Progenitor cell of endocrine pancreas (in vitro differentiated cells): ENCODE measurements at places on chromosomes 4 and X. TPM values are rescaled to one million over a fixed set of nuclear protein-coding genes. Genes with fewer than 3 reads are reported as not detected.

AMTN gene
- total RNA-seq = not detected in 2 replicates

KIAA1210 gene
- total RNA-seq = not detected in 2 replicates

AREG gene
- total RNA-seq = 2.2 and 3.6 TPM in 2 replicates

TMEM271 gene
- total RNA-seq = not detected in 2 replicates

RAB41 gene
- total RNA-seq = not detected in 2 replicates

GEMIN8 gene
- 22.7 and 25.4 TPM in 2 replicates for total RNA-seq

TSPAN6 gene
- total RNA-seq = 167 TPM in 2 replicates

CXCL5 gene
- total RNA-seq = 0.34 and 0.58 TPM in 2 replicates

CACNA1F gene
- total RNA-seq = 0.19 and 0.64 TPM in 2 replicates

PARM1 gene
- 6.4 and 7.4 TPM in 2 replicates for total RNA-seq

EMCN gene
- not detected in 2 replicates for total RNA-seq

ADH1C gene
- 3.3 and 4.6 TPM in 2 replicates for total RNA-seq

NKX3-2 gene
- total RNA-seq = 1.7 and 2.1 TPM in 2 replicates

TMEM35A gene
- total RNA-seq = 5.8 and 7.6 TPM in 2 replicates

MAMLD1 gene
- 4.4 TPM in 2 replicates for total RNA-seq

F9 gene
- total RNA-seq = not detected in 2 replicates

PAGE1 gene
- not detected in 2 replicates for total RNA-seq

MRFAP1L1 gene
- total RNA-seq = 64.9 and 69.3 TPM in 2 replicates

FAM156B gene
- total RNA-seq = 13.1 and 14.9 TPM in 2 replicates

SLC9B1 gene
- 0.75 and 0.79 TPM in 2 replicates for total RNA-seq

GDI1 gene
- total RNA-seq = 149 and 151 TPM in 2 replicates

ADH6 gene
- 1.9 TPM in 2 replicates for total RNA-seq

OTUD6A gene
- not detected in 2 replicates for total RNA-seq

LDB2 gene
- total RNA-seq = 0.82 TPM in 1 of 2 replicates, not detected in the other

PTPN13 gene
- 55.2 and 63.1 TPM in 2 replicates for total RNA-seq

ENAM gene
- 0.05 and 0.09 TPM in 2 replicates for total RNA-seq

CPEB2 gene
- total RNA-seq = 3.5 and 4.6 TPM in 2 replicates

ZFYVE28 gene
- 1.6 and 3.3 TPM in 2 replicates for total RNA-seq

NDST4 gene
- total RNA-seq = 0.14 and 0.20 TPM in 2 replicates

TCP11X2 gene
- total RNA-seq = 4.7 and 5.3 TPM in 2 replicates

RASL11B gene
- 9.3 and 9.7 TPM in 2 replicates for total RNA-seq

SLC6A14 gene
- 0.24 and 0.51 TPM in 2 replicates for total RNA-seq

SLC2A9 gene
- total RNA-seq = 3.1 and 3.2 TPM in 2 replicates

SHOX gene
- not detected in 2 replicates for total RNA-seq

KCNIP4 gene
- 0.27 and 0.43 TPM in 2 replicates for total RNA-seq

ATP1B4 gene
- total RNA-seq = not detected in 2 replicates

KCND1 gene
- 8.0 and 8.2 TPM in 2 replicates for total RNA-seq

FAM50A gene
- total RNA-seq = 65.8 and 66.7 TPM in 2 replicates

C4orf51 gene
- not detected in 2 replicates for total RNA-seq

DTHD1 gene
- total RNA-seq = 0.12 and 0.29 TPM in 2 replicates

SUPT20HL2 gene
- total RNA-seq = not detected in 2 replicates

STARD8 gene
- total RNA-seq = 0.60 and 1.00 TPM in 2 replicates

C4orf50 gene
- 0.18 and 0.19 TPM in 2 replicates for total RNA-seq

ARMCX1 gene
- 29.6 and 31.6 TPM in 2 replicates for total RNA-seq

FOXR2 gene
- not detected in 2 replicates for total RNA-seq

ADH1B gene
- 0.29 and 0.53 TPM in 2 replicates for total RNA-seq

KLB gene
- 0.36 and 0.43 TPM in 2 replicates for total RNA-seq

HELT gene
- total RNA-seq = not detected in 2 replicates

HPSE gene
- 2.8 and 3.6 TPM in 2 replicates for total RNA-seq

GAGE13 gene
- not detected in 2 replicates for total RNA-seq

FAM47E gene
- total RNA-seq = 3.4 and 4.0 TPM in 2 replicates
